Right ventricle myocardium superior (tissue), 1 donor: ENCODE measurements at places on chromosomes 7 and 10. TPM values are rescaled to one million over a fixed set of nuclear protein-coding genes. Genes with fewer than 3 reads are reported as not detected.
A peak's percentile ranks its signal among the peaks of the same experiment; 100 is the strongest.

- no peak for DNase-seq
These were observed 38.7 kb downstream of the NPS start for GRCh38 chr10:127587668-127588365.

- no peak for DNase-seq
These were observed 35.4 kb upstream of the PPP2R2D start for GRCh38 chr10:131865223-131865917.

MTPN gene
- 54.9 TPM for total RNA-seq

DNA sequence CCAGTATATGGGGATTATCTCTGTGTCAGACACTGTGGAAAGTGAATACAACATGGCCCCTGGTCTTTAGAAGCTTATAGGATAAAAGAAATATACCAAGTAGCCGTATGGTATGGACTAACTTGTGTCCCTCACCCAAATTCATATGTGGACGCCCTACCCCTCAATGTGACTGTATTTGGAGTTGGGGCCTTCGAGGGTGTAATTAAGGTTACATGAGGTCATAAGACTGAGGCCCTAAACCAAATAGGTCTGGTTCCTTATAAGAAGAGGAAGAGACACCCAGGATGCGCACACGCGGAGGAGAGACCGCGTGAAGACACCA, 36.3 kb downstream of the ASB13 start:
- DNase-seq = no peak

TEX36 gene
- total RNA-seq = not detected

MYPN gene
- total RNA-seq = 92.0 TPM

DNA sequence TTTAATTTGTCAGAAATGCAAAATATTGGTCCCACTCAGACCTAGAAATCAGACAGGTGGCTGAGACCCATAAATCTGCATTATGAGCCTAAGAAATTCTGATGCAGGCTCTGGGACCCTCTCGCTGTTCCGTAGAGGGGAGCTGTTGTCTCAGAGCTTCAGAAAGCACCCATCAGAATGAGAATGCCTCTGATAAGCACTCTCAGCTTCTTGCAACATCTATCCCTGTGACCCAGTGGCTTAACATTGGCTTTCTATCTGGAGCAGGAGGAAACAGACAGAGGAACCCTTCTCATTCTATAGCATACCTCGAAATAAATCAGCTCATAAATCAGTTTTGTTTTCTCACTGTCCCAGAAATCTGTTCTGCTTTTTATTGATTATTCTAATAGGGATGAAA, 184.6 kb upstream of the SP4 start:
- no peak for DNase-seq

DNA sequence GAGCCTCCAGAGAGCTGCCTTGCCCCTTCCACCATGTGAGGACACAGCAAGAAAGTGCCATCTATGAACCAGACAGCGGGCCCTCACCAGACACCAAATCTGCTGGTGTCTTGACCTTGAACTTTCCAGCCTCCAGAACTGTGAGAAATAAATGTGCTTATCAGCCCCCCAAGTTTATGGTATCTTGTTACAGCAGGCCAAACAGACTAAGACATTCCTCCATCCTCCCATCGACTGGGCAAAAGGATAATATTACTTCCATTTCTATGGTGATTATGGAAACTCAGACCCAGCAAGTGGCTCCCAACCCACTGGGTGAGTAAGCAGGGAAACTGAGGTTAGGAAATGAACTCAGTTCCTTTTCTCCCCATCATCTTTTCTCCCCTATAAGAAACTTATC, 288.4 kb downstream of the KCNMA1 start:
- DNase-seq = no peak

GRCh38 chr7:5214641-5215040, 24.6 kb downstream of the WIPI2 start:
- DNase-seq = no peak

DNA sequence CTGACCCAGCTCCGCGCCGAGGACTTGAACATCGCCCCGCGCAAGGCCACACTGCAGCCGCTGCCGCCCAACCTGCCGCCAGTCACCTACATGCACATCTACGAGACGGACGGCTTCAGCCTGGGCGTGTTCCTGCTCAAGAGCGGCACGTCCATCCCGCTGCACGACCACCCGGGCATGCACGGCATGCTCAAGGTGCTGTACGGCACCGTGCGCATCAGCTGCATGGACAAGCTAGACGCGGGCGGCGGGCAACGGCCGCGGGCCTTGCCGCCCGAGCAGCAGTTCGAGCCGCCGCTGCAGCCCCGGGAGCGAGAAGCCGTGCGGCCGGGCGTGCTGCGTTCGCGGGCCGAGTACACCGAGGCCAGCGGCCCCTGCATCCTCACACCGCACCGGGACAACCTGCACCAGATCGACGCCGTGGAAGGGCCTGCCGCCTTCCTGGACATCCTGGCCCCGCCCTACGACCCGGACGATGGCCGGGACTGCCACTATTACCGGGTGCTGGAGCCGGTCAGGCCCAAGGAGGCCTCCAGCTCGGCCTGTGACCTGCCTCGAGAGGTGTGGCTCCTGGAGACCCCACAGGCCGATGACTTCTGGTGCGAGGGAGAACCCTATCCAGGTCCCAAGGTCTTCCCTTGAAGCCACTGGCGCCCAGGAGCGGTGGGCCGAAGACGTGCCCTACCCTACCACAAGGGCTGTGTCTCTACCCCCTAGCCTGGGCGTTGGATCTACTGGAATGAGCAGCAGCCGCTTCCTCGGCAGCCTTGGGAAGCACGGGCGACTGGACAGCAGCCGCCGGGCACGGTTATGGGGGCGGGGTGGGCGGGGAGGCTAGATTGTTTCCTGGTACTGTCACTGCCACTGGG, 945 bp downstream of the ADO start:
- peak; percentile 52 for DNase-seq

DNA sequence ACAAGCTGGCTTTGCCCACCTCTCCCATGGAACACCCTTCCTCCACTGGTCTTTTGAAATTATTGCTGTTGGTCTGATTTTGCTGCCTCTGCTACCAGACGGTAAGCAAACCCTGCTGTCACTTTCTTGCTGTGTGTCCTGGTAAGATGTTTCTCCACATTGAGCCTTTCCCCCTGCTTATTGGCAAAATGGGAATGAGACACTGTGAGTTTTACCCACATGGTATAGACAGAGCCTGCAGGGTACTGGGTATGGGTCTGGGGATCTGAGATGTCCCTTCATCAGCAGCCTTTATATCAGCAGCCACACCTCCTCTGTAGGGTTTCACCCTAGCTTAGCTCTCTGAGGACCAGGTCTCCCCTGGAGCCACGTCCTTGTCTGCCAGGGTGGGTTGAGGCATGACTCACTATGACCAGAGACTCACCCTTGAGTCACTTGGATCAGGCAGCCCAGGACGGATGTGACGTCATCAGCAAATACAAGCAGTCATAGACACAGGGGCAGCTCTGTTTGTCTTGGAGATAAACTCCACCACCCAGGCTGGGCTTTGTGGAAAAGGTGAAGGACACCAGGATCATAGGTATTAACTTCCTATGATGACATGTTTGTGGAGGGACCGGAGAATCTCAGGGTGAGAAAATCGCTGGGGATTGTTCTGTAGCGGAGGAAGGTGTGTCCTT, 17.9 kb upstream of the BAIAP2L1 start:
- no peak for DNase-seq

GRCh38 chr7:91033574-91033973, 230.7 kb upstream of the FZD1 start:
- DNase-seq = no peak

GRCh38 chr10:30986053-30986555, 45.6 kb downstream of the ZNF438 start:
- no peak for DNase-seq

GRCh38 chr10:103922659-103923058, 4.7 kb upstream of the STN1 start:
- DNase-seq = no peak

LRRC72 gene
- not detected for total RNA-seq

DNA sequence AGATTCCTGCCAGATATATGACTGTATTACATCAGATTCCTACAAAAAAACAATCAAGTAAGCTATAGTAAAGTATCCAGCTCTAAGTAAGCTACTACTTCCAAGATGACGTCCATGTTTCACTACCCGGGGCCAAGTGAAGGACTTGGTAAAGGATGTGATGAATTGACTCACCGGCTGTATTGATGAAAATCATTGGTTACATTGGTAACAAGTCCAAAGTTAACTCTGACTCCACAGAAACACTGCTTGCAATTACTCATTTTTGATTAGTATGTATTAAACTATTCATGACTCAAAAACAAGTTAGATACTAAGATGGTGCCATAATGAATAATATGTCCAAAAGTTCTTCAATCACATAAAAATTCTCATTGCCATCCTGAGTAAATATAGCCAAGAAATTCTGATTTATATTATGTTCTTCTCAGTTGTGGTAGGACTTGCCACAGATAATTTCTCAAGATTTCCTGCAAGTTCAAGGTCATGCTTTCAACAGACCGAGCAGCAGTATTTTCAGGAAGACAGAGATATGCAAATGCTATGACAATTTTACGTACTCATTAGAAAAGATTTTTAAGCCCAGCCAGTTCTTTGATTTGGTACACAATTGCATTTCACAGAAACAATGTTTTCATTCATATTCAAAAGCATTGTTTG, 12.6 kb upstream of the DNAJC1 start:
- DNase-seq = no peak

GRCh38 chr10:62098278-62099121, 170.1 kb downstream of the RTKN2 start:
- DNase-seq = no peak

DNA sequence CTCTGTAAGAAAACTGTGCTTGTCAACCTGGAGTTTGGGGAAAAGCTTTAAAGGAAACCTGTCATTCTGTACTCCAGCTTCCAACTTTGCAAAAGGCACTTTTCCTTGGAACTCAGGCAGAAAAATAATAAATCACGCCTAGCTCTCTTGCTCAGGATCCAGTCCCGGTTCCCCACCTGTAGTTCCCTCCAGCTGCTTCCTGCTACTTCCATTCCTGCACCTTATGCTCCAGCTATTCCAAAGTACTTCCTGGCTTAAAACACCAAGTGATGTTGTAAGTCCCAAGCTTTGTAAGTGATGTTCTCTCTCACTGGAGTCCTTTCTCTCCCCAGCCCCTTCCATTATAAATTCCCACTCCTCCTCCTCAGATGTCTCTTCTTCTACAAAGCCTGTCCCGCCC, 98.6 kb downstream of the GRM8 start:
- DNase-seq = no peak

GIMAP6 gene
- 29.9 TPM for total RNA-seq

TBX20 gene
- 124 TPM for total RNA-seq

ZNF485 gene
- 1.4 TPM for total RNA-seq

RNF133 gene
- 0.51 TPM for total RNA-seq

UCMA gene
- total RNA-seq = not detected

CFTR gene
- 0.86 TPM for total RNA-seq

GRCh38 chr7:150405584-150406311, 26.6 kb downstream of the ZNF775 start:
- DNase-seq = no peak

- no peak for DNase-seq
These were observed 821.0 kb upstream of the CELF2 start for GRCh38 chr10:10196701-10197100.

GRCh38 chr10:123096452-123096851, 39.3 kb upstream of the HMX3 start:
- no peak for DNase-seq

SLC13A1 gene
- not detected for total RNA-seq

FBXL15 gene
- total RNA-seq = 9.4 TPM

FAM25A gene
- total RNA-seq = not detected

DNA sequence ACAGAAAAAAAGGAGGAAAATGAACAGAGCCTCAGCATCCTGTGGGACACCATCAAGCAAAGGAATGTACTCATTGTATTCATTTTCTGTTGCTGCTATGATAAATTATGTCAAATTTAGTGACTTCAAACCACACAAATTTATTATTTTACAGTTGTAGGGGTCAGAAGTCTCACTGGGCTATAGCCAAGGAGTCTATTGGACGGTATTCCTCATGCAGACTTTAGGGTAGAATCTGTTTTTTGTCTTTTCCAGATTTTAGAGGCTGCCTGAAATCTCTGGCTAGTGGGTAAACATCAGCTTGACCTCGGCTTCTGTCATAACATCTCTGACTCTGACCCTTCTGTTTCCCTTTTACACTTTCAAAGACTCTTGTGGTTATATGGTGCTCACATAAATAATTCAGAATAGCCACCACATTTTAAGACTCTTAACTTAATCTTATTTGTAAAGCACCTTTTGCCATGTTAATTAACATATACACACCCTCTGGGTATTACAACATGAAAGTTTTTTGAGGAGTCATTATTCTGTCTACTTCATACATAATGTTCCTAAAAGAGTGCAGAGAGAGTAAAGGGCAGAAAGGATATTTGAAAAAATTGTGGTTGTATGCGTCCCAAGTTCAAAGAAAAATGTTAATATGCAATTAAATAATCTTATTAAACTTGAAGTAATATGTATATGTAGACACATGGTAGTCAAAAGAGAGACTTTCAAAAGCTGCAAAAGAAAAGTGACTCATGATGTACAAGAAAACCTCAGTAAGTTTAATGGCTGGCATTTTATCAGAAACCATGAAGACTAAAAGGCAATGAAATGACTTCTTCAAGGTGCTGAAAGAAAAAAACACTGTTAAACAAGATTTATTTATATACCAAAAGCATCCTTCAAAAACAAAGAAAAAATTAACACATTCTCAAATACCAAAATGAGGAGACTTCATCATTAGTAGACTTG, 70.8 kb upstream of the MEOX2 start:
- no peak for DNase-seq
